ENCODE measurements at places on chromosomes 1 and 21.

DNA sequence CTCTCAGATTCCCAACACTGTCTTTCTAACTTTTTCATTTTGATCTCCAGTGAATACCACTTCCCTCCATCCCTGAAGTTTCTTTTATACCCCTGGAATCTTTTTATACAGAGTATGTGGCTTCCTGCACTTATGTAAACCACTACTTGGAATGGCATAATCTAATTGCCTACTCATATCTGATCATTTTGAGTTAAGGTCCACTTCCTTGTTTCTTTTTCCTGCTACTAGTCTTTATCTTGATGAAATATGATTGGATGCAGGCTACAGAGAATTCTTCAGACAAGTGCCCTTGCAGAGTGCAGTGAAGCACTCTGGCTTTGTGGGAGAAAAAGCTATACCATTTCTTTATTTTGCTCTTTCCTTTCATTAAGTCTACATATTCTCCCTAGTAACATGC lies 325.3 kb upstream of the ADAMTS5 start:
- no peak for DNase-seq

GRCh38 chr1:14180738-14181137 lies 417.7 kb upstream of the KAZN start:
- no peak for DNase-seq

GRCh38 chr21:31872072-31872451 lies 758 bp upstream of the HUNK start:
- no peak for DNase-seq

DNA sequence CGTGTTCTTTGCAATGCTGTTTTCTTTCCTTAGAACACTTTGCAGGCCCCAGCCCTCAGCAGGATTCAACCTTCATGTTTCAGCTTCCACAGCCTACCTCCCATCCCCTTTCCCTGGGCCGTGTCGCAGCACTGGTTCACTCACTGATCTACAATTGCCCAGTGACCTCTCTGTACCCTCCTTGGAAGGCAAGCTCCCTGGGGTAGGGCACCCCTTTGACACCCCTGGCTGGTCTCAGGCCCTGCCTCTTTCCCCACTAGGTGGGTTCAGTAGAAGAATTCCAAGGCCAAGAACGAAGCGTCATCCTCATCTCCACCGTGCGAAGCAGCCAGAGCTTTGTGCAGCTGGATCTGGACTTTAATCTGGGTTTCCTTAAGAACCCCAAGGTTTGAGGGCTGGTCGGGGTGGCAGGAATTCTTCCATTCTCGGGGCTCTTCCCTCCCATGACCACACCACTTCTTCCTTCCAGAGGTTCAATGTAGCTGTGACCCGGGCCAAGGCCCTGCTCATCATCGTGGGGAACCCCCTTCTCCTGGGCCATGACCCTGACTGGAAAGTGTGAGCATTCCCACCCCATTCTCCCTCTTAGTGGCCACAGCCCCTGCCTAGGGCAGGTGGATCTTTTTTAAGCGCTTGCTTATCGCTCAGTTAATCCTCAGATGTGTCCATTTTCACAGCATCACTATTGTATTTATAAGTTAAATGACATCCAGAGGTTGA lies 7.3 kb downstream of the RHOC start:
- no peak for DNase-seq

GRCh38 chr1:188129856-188130838 lies 1301.4 kb downstream of the PLA2G4A start:
- no peak for DNase-seq

GRCh38 chr21:17786851-17787181 lies 32.3 kb downstream of the C21orf91 start:
- DNase-seq, result no peak

- DNase-seq, result no peak
Observed at GRCh38 chr1:61237659-61238358, 155.4 kb downstream of the NFIA start.

DNA sequence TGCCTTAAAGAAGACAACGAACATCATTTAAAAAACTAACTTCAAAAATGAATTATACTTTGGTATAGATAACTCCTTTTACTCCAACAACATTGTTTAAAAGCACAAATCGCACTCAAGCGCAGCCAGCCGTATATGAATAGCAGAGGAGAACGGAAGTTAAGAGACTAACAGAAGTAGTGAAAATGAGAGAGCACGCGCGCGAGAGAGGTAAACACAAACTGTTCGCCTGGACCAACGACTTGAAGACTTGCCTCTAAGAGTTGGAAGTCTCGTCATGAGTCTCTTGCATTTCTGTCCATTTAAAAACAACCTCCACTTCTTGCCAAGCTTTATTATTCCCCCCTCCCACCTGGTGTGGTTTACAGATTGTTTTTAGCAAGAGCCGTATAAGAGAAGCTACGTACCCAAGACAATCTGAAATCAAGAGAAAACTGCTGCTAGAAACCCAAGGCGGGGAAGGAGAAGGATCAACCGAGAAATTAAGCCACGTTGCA lies 479 bp downstream of the SELENOF start:
- peak; percentile 9 for DNase-seq

GRCh38 chr1:231958448-231958847 lies 331.9 kb downstream of the DISC1 start:
- no peak for DNase-seq

DNA sequence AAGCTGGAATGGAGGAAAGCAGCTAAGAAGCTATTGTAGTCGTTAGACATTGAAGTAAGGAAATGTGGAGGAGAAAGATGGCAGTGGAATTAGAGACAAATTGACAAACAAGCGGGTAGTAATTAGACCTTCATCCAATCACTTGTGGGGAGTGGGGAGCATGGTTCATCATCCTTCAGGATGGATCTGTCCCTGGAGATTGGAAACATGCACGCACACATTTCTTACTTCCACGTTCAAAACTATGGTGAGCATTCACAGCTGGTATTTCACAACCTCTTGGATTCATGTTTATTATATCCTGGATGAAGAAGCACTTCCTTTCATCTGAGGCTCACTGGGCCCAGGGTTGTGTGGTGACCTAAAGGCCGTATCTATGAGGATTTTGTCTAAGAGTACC lies 188.1 kb downstream of the ST6GALNAC3 start:
- no peak for DNase-seq

GRCh38 chr21:27058673-27059605 lies 92.1 kb upstream of the ADAMTS5 start:
- DNase-seq, result no peak

DNA sequence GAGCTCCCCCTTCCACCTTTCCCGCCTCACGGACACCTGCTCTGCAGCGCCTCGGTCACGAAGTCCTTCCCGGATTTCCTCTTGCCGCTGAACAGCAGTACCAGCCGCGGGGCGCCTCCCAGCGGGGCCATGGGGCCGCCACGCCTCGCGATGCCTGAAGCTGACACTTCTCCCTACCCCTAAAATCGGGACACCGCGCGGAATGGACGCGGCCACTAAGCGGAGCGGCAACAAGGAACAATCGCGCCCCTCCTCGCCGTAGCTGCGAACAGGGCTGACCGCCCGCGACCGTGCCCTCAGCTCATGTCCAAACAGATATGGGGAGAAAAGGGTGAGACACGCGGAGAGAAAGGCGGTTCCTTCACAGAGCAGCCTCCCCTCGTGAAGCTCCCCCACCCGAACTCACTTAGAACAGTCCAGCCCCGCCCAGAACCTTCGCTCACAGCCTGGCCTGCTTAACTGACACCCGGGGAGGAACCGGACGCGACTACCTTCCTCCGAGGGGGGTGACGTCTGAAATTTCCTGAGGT lies at the start of gene PMVK:
Gene PMVK (minus strand): TSS at position 165 of the 530 bp plus-strand sequence. CDS start 34 bp downstream, at position 131.
- peak; percentile 87 for DNase-seq
